ENCODE measurements at places on chromosomes 6 and 20. TPM values are rescaled to one million over a fixed set of nuclear protein-coding genes. Genes with fewer than 3 reads are reported as not detected.

GRCh38 chr6:133951881-133952814, 876 bp upstream of the TBPL1 start:
- DNase-seq = peak; percentile 80

The DLL1 gene
- polyA plus RNA-seq = 16.2 TPM

The COL9A3 gene
- polyA plus RNA-seq = 7.7 TPM

DNA sequence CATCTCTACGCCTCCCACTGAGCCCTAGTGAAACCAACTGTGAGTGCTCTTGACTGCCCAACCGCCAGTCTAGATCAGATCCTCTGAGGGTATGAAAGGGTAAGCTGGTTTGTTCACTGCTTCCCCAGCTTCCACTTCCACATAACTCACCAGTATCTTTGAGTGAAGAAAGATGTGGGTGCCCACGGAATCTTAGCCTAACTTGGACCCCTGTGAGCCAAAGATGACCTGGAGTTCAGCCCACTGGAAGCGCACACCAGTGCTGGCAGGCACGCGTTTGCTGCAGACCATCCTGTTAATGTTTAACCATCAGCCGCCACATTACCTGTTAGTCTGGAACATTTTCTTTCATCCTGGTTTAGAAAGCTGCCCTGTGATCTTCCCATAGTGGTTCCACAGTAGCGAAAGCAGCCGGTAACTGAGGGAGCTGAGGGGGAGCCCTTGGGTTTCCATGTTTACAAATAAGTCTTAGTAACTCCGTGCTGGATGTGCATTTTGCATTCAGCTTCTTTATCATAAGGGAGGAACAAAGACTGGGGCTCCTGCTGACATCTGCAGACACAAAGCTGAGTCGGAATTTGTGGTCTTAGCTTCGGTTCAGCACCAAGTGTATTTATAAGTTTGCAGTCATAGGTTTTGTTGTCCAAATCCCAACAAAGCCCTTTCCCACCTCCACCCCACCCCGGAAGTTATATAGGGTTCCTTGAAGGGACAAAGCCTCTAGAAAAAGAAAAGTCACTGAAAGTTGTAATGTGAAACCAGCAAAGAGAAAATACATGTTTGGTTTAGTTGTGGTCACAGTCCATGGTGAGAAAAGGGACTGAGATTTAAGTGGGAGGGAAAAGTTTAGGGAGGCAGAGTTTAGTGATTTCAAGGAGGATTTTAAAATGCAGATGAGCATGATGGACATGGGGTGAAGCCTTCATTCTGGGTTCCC, 71.0 kb downstream of the SSR1 start:
- DNase-seq = no peak

GRCh38 chr6:24779416-24780016, 4.8 kb downstream of the GMNN start:
- no peak for DNase-seq

The TRIM31 gene
- polyA plus RNA-seq = not detected

- DNase-seq = no peak
These were observed 27.3 kb downstream of the UNC5CL start for GRCh38 chr6:41011673-41012072.
